ENCODE measurements at places on chromosomes 2 and 18.
A peak's percentile ranks its signal among the peaks of the same experiment; 100 is the strongest.

DNA sequence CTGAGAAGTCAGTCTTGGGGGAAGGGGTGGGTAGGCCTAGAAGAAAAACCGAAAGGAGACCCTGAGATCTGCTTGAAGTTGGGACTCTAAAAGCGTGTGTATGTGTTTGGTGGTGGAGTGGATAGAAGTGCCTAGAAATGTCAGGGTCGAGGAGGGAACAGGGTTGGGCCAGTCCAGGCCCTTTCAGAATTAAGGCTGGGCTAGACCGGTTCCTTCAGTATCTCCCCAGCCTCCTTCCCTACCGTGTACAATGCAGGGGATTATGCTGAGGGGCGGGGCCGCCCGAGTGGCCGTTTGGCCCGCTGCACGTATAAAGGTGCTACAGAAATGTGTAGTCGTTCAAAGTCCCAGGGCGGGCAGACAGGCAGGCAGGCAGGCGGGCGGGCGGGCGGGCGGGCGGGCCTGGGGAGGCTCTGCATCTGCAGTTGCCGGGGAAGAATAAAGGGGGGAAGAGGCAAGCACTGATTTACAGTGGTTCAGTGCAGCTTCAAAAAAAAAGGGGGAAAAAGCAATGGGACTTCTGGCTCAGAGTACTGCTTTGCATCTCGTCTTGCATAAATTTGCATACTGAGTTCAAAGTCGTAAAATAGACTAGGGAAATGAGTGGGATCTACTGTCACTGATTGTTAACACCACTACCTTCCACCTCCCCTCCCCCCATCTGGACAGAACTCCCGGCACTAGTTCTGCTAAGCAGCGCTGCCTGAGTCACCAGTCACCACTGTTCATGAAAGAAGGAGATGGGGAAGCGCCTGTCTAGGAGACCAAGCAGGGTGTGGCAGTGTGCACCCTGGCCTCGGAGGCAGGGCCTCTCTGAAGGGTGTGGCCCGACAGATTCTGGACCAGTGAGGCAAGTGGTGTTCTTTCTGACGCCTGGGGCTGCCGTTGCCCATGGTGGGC is 3.6 kb downstream of the IGFBP2 start:
- peak; percentile 98 for DNase-seq

GRCh38 chr2:61775956-61776570 is 77.8 kb downstream of the FAM161A start:
- no peak for DNase-seq

GRCh38 chr2:33104726-33105125 is 158.0 kb downstream of the LTBP1 start:
- no peak for DNase-seq

DNA sequence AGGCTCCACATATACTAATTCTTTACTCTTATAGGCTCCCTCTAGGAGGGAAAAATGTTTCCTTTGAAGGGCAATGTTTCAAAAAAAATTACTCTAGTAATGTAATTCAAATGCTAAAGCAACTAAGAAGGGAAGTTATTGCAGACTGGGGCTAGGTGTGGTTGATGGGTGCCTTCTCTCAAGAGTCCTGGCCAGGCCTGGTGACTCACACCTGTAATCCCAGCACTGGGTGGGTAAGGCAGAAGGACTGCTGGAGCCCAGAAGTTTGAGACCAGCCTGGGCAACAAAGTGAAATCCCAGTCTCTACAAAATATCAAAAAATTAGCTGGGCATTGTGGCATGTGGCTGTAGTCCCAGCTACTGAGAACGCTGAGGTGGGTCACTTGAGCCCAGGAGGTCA is 31.2 kb upstream of the CDKL4 start:
- no peak for DNase-seq

DNA sequence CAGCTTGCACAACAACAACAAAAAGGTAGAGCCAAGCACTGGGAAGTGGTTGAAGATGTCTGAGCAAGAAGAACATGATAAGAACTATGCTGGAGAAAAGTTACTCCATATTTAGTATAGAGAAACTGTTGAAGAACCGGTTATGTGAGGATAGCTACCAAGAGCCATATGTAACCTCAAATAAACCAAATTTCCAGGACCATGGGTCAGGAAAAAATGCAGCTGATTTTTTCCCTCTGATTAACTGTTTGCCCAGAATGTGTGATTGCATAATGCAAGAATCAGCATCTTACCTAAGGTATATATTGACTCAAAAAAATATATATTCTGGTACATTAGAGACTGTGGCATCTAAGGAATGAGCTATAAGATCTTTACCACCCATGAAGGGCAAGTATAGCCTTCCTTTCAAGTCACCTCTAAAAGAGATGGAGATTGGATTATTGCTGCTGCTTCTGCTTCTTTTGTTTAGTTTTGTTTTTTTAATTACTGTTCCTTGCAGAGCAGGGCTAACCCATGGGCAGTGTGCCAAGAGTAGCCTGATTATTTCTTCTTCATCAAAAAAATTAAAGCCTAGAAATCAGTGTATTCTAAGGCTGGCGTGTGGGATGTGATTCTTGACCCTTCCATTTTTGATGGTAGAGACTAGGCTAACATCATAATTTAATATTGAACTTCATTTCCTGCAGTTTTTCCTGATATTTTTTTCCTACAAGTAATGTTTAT is 76.9 kb upstream of the MAP3K20 start:
- no peak for DNase-seq
